ENCODE measurements at places on chromosomes 6 and 20.

DNA sequence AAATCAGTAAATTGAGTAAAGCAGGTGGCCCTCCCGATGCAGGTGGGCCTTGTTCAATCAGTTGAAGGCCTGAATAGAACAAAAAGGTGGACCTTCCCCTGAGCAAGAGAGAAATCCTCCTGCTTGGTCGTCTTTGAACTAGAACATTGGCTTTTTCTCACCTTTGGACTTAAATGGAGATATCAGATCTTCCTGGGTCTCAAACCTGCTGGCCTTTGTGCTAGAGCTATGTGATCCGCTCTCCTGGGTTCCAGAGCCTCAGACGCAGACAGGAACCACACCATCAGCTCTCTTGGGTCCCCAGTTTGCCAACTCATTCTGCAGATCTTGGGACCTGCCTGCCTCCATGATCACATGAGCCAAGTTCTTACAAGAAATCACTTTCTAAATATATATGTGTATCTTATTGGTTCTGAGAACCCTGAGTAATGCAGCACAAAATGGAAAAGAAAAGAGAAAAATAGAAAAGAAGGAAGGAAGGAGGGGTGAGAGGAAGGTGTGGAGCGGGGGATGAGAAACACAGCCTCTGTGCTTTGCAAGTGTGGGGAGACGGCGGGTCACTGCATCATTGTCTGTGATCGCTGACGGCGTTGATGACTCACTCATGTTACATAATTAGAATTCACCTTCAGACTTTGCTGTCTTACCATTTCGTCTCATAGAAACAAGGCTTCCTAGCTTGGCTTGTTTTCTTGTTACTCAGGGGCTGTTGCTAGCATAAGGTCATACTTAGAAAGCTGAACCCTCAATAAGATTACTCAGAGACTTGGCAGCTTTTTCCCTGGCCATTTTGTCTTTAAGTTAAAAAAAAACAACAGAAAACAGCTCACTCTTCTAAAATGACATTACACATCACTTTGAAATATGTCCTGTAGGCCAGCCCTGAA, 85.7 kb upstream of the NEDD9 start:
- no peak for DNase-seq

GRCh38 chr6:137033828-137034227, 10.9 kb downstream of the IL20RA start:
- no peak for DNase-seq

- no peak for DNase-seq
These were observed 33.7 kb upstream of the IYD start for GRCh38 chr6:150334790-150335783.

DNA sequence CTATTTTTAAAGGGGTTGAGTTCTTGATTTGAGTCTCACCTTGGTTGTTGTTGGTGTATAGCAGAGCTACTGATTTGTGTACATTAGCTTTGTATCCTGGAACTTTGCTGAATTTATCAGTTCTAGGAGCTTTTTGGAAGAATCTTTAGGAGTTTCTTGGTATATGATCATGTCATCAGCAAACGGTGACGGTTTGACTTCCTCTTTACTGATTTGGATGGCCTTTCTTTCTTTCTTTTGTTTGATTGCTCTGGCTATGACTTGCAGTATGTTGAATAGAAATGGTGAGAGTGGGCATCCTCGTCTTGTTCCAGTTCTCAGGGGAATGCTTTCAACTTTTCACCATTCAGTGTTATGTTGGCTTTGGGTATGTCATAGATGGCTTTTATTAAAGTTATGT, 64.0 kb downstream of the CDYL start:
- DNase-seq, result no peak

DNA sequence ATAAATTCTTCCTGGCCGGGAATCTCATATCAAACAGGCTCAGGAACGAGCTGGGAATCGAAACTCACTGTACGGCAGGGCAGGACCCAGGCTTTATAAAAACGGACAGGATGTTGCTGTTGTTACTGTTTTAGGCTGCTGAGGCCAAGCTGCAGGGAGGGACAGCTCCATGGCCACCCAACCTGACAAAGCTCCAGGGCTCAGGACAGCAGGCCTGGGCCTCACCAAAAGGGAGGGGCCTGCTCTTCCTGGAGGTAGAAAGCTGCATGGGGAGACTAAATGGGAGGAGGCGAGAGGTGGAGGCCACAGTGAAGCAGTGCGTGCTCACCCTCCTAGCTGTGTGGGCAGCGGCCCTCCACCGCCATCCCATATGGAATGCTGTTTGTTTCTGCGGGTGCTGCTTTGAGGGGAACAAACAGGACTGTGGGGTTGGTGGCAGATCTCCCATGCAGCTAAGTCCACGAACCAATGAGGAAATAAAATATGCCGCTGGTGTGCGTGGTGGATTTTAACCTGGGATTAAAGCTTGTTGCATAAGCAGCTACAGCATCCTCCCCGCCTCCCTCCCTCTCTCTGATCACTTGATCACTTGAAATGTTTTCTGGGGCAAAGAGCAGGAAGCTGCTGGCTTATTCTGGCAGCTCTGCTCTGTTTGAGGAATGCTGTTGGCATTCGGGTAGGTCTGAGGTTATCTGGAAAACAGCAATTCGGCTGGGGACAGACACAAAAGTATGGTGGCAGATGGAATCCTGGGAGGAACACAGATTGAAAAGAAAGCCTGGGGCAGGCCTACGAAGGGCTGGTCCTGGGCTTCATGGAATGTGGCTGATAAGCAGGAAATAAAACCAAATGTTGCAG, 2.4 kb upstream of the ZMYND8 start:
- DNase-seq, result no peak

DNA sequence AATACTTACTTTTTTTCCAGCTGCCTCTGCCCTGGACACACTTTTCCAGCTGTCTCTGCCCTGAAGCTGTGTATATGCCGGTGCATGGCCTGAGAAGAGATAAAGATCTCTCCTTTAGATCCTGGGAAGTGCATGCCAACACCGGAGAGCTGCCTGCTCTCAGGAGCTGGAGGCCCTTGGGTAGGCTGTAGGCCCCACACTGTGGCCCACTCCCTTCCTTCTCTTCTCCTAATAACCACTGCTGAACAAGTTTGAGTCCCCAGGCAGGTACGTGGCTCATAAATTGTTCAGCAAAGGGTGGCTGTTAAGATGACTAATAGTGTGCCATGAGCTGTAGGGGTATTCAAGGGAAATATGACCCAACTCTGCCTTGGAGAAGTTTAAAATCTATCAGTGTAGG, 102.5 kb downstream of the CD24 start:
- no peak for DNase-seq

GRCh38 chr6:39100358-39100757, 14.6 kb downstream of the SAYSD1 start:
- DNase-seq, result no peak

DNA sequence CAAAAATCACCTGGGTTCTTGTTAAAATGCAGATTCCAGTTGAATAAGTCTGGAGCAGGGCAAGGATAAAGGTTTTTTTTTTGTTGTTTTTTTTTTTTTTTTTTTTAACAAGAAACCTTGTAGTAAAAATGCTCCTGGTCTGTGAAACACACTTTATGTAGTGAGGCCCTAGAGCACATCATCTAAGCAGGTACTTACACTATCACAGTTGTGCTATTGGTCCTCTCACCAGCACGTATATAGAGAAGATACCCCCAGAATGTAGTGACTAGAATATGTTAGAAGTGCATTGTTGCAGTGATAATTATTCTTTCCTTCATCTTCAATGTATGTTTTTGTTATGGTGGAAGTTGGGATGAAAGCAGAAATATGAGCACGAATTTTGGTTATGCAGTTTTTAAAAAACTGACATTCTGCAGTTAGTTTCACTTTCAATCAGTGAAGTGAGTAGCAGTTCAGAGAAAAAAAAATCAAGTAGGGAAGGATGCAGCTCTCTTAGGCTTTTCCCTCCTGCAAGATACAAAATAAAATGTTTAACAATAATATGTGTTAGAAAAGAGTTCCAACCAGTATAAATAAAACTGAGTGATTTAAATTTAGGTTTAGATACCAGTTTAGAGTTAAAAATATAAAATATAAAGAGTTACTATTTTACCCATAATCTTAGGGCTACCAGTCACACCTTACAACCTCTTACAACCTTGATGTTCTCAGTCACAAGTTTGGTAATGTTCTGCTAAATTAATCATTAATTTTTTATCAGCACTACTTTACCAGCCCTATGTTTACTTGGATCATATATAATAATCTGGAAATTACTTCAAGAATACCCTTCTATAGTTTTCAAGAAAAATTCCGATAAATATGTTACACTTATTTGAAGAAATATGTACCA, 9.2 kb upstream of the DEFB113 start:
- DNase-seq, result no peak

DNA sequence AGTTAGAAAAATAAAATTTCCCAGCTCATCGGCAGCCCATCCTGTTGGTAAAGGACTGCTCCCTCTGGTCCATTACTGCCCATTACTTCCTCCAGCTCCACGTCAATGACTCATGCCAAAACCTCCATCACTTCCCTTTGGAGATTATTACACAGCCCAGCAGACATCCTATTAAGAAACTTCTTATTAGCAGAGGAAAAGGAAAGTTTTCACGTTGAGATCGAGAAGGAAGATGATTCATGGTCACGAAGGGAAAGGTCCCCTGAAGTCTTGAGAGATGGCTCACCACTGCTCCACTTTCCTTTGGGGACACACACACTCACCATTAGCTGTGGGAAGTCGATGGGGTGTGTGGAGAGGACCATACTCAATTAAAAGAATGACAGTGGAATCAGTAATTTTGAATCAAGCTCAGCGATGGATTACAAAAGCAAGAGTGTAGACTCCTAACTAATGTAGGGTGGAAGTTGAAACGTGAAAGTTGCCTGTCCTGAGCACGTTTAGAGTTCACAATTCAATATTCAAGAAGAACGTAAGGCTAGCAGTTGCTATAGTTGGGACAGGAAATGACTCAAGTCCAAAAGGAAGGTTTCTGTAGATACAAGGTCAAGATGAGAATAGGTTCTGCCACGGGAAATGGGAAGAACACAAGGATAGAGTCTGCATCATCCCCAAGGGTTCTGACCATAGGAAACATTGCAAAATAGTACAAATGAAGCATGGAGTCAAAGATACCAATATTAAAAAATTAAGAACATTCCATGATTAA, 21.6 kb downstream of the SASH1 start:
- DNase-seq, result no peak

- DNase-seq, result no peak
These were observed 458.4 kb downstream of the CD83 start for GRCh38 chr6:14575961-14576360.

GRCh38 chr20:8536262-8536618, 404.2 kb downstream of the PLCB1 start:
- no peak for DNase-seq

DNA sequence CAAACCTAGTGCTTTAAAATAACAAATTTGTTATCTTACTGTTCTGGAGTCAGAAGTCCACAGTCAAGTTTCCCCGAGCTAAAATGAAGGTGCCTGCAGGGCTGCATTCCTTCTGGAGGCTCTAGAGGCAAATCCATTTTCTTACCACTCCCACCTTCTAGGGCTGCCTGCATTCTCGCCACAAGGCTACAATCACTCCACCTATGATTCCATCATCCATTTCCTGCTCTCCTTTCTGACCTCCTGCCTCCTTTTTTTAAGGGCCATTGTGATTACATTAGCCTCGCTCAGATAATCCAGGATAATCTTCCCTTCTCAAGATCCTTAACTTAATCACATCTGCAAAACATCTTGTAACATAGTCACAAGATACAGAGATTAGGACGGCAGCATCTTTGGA, 42.4 kb upstream of the SIRT5 start:
- no peak for DNase-seq

- DNase-seq, result no peak
These were observed 11.5 kb downstream of the TOMM6 start for GRCh38 chr6:41798901-41799558.

DNA sequence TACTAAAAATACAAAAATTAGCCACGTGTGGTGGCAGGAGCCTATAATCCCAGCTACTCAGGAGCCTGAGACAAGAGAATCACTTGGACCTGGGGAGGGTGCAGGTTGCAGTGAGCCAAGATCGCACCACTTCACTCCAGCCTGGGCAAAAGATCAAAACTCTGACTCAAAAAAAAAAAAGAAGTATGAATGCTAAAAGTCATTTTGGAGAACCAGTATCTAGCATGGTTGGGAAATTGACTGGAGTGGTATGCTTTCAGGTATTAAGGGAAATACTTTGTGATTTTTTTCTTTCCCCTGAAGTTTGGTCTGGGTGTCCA, 30.1 kb downstream of the PCMT1 start:
- DNase-seq, result no peak

DNA sequence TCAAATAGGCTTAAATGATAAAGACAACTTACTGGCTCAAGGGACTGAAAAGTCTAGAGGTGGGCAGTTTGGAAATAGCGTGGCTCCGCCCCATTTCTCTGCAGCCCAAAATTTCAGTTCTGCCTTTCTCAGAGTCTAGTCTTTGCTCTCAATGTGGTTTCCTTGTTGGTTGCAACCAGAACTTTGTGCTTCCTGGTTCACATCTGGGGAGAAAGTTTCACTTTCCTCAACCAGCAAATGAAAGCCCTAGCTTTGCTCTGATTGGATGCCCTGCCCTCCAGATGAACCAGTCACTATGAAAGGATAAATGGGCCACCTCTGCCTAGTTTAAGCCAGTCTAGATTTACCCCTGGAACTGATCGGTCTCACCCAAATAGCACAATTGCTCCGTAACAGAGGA, 14.9 kb downstream of the SYCP2L start:
- no peak for DNase-seq

- no peak for DNase-seq
These were observed 111.1 kb downstream of the COL12A1 start for GRCh38 chr6:75094614-75095200.

DNA sequence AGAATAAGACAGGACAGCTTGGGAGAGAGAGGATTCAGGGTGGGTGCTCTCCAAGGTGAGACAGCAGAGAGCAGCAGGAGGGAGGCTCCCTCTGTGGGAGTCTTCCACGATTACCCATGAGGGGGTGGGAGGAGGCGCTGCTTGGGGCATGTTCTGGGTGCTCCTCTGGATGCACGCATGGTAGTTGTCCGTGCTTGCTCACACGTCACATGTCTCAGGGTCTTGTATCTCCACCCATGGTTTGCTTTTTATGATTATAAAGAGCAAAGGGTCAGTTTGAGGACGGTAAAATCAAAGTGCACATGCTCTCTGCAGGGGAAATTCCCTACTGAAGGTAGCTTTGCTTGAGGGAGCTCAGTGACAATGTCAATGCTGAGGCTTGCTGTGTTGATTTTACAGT, 338.4 kb downstream of the THBS2 start:
- DNase-seq, result no peak

DNA sequence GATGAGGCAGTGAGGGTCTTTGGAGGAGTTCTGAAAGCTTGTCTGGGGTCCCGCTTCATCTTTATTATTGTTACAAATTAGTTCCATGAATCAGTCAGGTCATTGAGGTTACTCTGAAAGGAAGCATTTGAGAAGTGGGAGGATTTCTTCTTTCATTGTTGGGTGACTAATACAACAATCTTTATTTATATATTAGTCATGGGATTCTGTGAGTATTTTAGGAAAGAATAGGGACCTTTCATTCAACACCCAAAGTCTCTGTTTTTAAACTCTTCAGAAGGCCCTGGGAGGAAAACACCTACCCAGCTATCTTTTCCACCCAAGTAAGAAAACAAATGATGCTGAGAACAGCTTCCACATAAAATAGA, 98.3 kb downstream of the SOD2 start:
- no peak for DNase-seq

- DNase-seq, result no peak
These were observed 758.9 kb upstream of the MMS22L start for GRCh38 chr6:98041921-98042320.

GRCh38 chr6:138422861-138423260, 18.8 kb downstream of the HEBP2 start:
- no peak for DNase-seq
